ENCODE measurements at places on chromosomes 16 and 17.

DNA sequence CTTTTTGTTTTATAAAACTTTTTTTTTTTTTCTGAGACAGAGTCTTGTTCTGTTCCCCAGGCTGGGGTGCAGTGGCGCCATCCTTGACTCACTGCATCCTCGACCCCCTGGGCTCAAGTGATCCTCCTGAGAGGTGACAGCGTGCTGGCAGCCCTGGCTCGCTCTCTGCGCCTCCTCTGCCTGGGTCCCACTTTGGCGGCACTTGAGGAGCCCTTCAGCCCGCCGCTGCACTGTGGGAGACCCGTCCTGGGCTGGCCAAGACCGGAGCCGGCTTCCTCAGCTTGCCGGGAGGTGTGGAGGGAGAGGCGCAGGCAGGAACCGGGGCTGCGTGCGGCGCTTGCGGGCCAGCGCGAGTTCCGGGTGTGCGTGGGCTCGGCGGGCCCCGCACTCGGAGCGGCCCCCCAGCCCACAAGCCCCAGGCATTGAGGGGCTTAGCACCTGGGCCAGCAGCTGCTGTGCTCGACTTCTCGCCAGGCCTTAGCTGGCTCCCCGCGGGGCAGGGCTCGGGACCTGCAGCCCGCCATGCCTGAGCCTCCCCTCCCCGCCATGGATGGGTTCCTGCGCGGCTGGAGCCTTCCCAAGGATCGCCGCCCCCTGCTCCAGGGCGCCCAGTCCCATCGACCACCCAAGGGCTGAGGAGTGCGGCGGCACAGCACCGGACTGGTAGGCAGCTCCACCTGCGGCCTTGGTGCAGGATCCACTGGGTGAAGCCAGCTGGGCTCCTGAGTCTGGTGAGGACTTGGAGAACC lies 49.6 kb upstream of the HELZ start:
- no peak for DNase-seq

- DNase-seq, result no peak
Observed at GRCh38 chr17:41284043-41284442, 8.5 kb downstream of the KRTAP9-7 start.

DNA sequence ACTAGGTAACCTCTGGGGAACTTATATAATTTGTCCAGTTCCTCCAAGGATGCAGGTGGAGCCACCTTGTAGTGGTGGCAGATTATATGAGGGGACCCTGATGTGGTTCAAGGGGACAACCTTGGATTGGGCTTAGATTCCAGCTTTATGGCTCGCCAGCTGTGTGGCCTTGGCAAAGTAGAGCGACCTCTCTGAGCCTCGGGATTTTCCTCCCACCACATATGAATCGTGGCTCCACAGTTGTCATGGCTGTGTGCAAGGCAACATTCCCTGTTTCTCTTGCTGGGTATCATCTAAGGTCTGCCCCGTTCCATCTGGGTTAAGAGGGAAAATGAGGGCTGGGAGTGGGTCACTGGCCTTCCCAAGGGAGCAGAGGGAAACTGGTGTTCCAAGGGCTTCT lies 104.6 kb downstream of the RAB11FIP4 start:
- no peak for DNase-seq

- DNase-seq, result no peak
Observed at GRCh38 chr17:66142428-66142827, 49.5 kb downstream of the CEP112 start.

GRCh38 chr16:22786691-22787090 lies 27.3 kb upstream of the HS3ST2 start:
- no peak for DNase-seq

GRCh38 chr16:72044825-72045359 lies 9.4 kb upstream of the HP start:
- DNase-seq, result no peak

DNA sequence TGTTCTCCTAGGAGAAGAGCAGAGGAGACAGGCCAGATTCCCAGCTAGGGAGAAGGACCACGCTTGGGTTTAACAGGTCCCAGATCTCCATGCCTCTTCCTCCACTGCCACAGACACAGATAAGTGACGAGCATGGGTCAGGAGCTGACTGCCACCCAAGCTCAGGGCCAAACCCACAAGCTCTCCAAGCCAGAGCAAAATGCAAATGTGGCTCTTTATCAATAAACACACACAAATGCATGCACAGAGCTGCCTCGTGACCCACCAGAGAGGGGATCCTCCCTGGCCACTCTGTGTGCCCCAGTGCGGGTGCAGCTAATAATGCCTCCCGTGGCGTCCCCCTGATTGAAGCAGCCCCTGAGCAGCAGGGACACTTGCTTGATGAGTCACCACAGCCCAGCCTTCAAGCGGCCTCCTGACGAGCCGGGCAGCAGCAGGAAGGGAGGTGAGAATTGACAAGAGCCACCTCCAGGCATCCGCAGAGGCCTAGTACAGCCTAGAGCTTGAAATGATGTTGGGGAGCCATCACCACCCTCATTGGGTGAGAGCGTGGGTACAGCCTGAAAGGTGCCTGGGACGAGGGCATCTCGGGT lies 143.9 kb downstream of the CCDC182 start:
- DNase-seq, result no peak

GRCh38 chr17:5434984-5435383 lies 4.0 kb downstream of the C1QBP start:
- no peak for DNase-seq

Measured in iPS DF 6.9 (cell line).